ENCODE measurements at places on chromosomes 7 and 10. TPM values are rescaled to one million over a fixed set of nuclear protein-coding genes. Genes with fewer than 3 reads are reported as not detected.

The ADAM22 gene
- total RNA-seq = 1.3 TPM

The ARHGAP12 gene
- total RNA-seq = 21.7 TPM

The NKX2-3 gene
- not detected for total RNA-seq

The LIPF gene
- total RNA-seq = not detected

The TAS2R41 gene
- not detected for total RNA-seq

The JCAD gene
- total RNA-seq = 25.5 TPM

The SLC26A5 gene
- total RNA-seq = not detected

The RET gene
- total RNA-seq = 6.6 TPM

The CHRM2 gene
- 72.1 TPM for total RNA-seq

The HOXA3 gene
- 0.35 TPM for total RNA-seq

The ZNF804B gene
- total RNA-seq = not detected

The ADARB2 gene
- not detected for total RNA-seq

The VENTX gene
- total RNA-seq = 0.43 TPM

The AFAP1L2 gene
- total RNA-seq = 5.3 TPM

The EBLN1 gene
- total RNA-seq = not detected
